GM12878 (cell line): ENCODE measurements at places on chromosomes 1 and 21. TPM values are rescaled to one million over a fixed set of nuclear protein-coding genes. Genes with fewer than 3 reads are reported as not detected.

- DNase-seq: no peak
Observed at GRCh38 chr1:43577655-43578542, 47.2 kb downstream of the PTPRF start.

DNA sequence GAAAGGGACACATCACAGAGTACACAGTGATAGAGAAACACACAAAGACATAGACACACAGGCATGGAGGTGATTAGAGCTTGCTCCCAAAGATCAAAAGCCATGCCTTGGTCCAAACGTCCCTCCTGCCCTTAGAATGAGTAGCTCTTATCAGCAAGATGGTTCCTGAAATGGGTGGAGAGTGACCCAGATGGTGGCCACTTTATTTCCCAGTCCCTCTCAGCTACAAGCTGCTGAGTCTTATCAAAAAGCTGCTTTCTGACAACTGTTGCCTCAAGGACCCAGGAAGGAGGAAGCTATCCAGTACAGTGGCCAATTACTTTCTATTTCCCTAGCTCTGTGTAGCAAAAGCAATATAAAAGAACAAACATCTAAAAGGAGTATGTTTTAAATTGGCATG lies 7.7 kb upstream of the CLCA1 start:
- no peak for DNase-seq

The MLLT11 gene
- 9.8 and 10.1 TPM in 2 replicates for polyA plus RNA-seq

The LHX8 gene
- not detected in 2 replicates for polyA plus RNA-seq

The FCRLA gene
- polyA plus RNA-seq: 339 and 363 TPM in 2 replicates

The RNASEL gene
- 5.2 and 6.0 TPM in 2 replicates for polyA plus RNA-seq

- DNase-seq: no peak
Observed at GRCh38 chr1:30681782-30682181, 41.6 kb downstream of the MATN1 start.

The KPRP gene
- polyA plus RNA-seq: not detected in 2 replicates

The XCL1 gene
- 0.68 and 0.83 TPM in 2 replicates for polyA plus RNA-seq

- DNase-seq: no peak
Observed at GRCh38 chr1:2643414-2644077, 10.7 kb upstream of the MMEL1 start.

The PLCH2 gene
- 0.03 TPM in 1 of 2 replicates, not detected in the other for polyA plus RNA-seq

DNA sequence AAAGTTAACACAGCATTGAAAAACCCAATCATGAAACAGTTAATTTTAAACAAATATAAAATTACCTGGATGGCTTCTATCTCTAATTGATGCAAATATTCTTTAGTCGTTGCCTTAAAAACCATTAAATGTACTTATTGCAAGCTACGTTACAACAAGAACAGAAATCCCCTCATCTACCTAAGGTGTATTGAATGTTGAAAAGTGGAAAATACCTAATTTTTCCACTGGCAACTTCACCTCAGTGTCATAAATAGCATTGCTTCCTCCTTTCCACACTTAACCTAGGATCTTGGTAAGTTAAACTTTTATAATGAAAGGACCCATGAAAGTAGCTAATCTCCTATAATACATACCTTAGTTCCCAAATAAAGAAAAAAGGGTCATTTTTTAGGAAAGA lies 5.4 kb downstream of the GADD45A start:
- no peak for DNase-seq

The OR2L3 gene
- polyA plus RNA-seq: not detected in 2 replicates

The SYT2 gene
- polyA plus RNA-seq: 0.03 TPM in 1 of 2 replicates, not detected in the other

GRCh38 chr1:173020138-173020750 lies 30.5 kb downstream of the TNFSF18 start:
- peak; percentile 66 for DNase-seq

DNA sequence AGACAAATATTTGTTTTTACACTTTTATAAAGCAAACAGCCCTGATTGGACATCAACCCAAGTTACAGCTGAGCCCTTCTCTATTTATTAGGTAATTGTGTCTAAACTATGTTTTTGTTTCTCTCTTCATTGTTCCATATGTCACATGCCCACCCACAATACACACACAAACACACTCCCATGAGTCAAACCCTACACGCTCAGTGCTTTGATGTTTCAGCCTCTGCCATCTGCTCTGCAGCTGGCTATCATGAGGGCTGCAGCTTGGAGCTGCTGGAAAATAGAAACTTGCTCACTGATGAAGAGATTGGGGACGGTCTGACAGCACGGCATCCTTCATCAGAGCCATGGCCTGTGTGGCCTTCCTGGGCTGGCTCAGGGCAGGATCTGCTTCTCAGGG lies 41.7 kb downstream of the PSMG1 start:
- no peak for DNase-seq

DNA sequence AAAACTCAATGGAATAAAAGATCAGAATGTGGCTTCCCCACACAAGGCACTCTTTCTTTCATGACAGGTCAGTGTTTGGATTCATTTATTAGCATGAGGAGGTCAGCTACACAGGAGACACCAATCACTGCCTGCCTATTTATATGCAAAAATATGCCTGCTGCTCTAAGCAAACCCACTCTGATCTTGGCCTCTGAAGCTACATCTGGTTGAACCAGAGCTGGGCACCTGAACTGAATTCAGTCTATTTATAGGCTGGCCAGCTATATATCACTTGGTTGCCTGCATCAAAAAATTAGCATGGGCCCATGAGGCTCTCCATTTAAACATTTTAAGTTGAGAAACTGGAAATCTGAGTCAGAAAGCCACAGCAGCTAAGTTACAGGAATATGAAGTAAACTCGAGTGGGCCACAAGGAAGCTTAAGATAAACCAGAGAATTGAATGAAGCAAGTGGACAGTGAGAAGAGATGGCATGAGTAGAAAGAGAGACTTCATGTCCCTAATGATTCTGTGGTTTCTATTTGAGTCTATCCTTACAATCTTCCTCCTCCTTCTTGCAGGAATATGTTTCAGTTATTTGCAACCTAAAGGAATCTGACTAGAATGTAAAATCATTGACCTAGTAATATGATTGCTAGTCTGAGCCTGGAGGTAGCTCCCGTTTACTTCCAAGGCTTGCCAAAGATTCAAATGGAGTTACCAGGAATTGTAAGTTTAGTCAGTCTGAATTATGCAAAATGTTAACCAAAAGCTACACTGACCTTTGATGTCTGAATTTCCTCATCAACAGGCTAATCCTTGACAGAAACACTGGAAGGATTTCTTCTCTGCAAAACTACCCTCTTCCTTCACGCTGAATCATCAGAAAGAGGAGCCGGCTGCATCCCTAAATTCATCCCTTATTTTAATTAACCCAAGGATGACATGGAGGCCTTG lies 17.7 kb downstream of the DDAH1 start:
- no peak for DNase-seq
